ENCODE measurements at places on chromosomes 13 and 19. TPM values are rescaled to one million over a fixed set of nuclear protein-coding genes. Genes with fewer than 3 reads are reported as not detected.

Gene NBEA
- total RNA-seq: 2.9 TPM

Gene IGFL2
- total RNA-seq: not detected

Gene ZNF71
- total RNA-seq: 4.0 TPM

Gene ZNF561
- total RNA-seq: 19.0 TPM

Gene ZNF20
- 1.6 TPM for total RNA-seq

Gene BST2
- 490 TPM for total RNA-seq

Gene CGB5
- 8.1 TPM for total RNA-seq

- DNase-seq: peak; percentile 60
Measured at GRCh38 chr19:12994701-12995595, at the start of gene NFIX. Gene NFIX (plus strand): TSS chr19:12995475. CDS start chr19:12995838, 363 bp downstream.

GRCh38 chr13:45781553-45782326, 69.8 kb downstream of the SIAH3 start:
- peak; percentile 38 for DNase-seq

DNA sequence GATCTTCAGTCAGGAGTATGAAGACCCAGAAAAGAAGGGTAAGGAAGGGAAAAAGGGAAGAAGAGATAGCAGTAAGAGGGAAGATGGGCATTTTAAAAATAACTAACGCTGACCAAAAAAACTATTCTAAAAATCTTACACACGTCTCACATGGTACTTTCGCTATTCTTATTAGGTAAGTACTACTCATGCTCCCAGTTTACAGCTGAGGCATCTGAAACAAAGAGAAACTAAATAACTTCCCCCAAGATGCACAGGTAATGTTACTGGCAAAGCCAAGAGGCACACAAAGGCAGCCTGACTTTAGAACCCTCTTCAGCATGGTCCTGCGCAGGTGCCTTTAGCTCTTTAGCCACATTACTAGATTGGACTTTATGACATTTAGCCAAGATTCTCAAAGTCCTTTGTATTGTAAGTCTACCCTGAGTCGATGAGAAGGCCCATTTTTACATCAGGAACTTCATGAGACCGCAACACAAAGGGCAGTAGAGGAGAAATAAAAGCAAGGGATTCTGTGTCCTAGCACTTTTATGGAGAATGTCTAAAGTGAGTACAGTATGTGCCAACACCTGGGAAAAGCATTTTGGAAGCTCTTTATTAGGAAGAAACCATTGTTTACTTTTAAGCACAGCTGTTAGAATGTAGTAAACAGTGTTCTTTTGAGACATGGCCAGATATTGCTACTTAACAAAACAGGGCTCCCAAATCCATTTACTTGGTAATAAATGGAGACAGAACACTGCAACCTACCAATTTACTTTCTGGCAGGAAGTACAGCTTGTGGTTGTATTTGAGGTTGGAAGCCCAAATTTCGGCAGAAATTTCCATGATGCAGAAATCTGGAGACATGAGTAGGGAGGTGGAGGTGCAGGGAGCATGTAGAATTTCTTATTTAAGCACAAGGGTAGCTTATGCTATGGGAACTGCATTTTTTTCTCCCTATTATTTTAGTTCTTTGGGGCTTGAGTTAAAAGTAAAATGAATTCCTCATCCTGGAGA, 250.7 kb downstream of the KCTD12 start:
- no peak for DNase-seq

- no peak for DNase-seq
Measured at GRCh38 chr19:23983406-23983805, 68.7 kb downstream of the ZNF726 start.

- no peak for DNase-seq
Measured at GRCh38 chr19:10701955-10702525, 801 bp downstream of the QTRT1 start.

GRCh38 chr13:76131551-76131950, 495.4 kb downstream of the LMO7 start:
- DNase-seq: no peak

GRCh38 chr13:100594731-100595130, 6.1 kb upstream of the GGACT start:
- no peak for DNase-seq

DNA sequence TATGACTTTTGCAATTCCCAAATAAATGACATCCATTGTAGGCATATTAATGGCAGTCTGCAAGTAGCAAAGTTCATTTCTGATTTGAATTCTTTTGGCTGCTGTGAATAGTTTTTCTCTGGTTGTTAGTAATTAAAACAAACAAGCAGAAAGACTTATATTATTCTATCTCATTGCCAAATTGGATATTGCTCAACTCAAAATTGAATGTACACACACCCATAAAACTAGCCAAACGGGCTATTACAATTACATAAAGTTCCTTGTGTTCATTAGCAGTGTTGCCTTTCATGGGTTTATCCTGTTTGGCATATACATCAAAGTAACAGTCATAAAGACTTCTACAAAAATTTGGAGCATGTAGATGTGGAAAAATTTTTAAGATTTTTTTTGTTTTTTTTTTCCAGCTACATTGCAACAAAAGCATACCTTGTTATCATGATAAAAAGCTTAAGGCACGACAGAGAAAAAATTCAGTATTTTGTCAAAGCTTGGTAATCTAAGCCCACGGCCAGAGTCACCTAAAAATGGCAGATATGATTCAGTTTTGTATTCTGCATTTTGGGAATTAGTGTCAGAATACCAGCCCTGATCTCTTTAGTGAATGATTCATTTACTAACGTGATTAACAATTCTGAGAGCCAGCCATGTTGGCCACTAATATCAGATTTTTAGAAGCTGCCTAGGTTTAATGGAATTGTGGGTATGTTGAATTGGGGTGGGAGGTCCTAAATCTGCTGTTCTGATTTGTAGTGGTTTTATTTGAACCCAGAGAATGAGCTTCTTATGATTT, 108.4 kb downstream of the KLF5 start:
- DNase-seq: no peak

DNA sequence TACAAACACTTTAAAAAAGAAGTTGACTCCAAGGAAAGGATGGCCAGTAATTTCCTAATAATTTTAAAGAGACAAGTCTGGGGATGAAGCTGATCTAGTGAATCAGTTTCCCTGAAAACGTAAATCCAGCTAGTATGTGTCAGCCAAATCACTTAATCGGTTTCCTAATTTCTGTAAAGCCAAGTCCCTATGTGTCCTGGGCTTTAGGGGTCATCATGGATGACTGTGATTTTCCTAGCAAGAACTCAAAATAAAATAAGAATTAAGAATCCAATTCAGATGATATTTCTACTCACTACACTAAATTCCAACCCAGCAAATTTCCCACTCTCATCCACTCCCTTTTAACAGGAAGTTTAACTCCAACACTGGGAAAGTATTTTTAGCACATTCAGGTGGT, 35.9 kb downstream of the ELF1 start:
- DNase-seq: no peak

DNA sequence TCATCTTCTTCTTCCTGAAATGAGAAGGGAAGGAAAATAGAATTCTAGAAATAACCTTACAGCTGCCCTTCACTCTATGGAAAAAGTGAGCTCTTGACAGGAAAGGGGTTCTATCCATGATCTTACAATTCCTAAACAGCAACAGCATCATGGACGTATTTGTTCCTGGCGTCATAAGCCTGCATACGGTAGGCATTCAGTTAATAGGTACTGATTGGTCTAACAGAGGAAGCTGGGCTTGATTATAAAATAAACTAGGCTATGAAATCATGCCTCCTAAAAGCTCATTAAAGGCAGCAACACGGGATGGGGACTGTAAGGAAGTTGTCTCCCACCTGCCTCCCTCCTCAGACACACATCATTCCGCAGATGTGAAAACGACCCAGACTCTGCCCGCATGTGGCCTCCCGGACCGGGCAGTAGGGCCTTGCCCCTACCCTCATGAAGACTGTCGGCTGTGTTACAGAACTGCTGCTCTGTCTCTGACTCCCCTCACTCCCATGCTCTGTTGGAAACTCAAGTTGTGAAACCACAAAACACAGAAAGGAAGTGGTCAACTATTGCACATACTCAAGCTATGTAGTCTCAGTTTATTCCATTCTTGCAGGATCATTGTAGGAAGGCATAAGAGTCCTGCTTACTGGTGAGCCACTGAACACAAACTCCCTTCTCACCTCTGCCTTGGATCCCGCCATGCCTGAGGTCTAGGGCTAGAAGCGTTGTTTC, 129.8 kb downstream of the DLEU7 start:
- DNase-seq: peak; percentile 92

- DNase-seq: no peak
Measured at GRCh38 chr13:48707405-48707804, 53.7 kb downstream of the CYSLTR2 start.

DNA sequence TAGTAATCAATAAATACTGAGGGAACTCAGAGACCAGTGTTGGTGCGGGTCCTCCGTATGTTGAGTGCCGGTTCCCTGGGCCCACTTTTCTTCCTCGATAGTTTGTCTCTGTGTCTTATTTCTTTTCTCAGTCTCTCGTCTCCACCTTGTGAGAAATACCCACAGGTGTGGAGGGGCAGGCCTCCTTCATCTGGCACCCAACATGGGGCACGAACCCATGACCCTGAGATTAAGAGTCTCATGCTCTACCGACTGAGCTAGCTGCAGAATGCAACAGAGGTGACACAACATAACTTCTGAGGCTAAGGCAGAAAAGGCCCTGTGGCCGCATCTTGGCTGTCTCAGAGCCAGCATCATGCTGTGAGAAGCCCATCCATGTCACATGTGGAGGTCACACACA, 5.3 kb upstream of the ZNF613 start:
- no peak for DNase-seq

GRCh38 chr13:20401531-20401930, 124.1 kb downstream of the CRYL1 start:
- DNase-seq: no peak

DNA sequence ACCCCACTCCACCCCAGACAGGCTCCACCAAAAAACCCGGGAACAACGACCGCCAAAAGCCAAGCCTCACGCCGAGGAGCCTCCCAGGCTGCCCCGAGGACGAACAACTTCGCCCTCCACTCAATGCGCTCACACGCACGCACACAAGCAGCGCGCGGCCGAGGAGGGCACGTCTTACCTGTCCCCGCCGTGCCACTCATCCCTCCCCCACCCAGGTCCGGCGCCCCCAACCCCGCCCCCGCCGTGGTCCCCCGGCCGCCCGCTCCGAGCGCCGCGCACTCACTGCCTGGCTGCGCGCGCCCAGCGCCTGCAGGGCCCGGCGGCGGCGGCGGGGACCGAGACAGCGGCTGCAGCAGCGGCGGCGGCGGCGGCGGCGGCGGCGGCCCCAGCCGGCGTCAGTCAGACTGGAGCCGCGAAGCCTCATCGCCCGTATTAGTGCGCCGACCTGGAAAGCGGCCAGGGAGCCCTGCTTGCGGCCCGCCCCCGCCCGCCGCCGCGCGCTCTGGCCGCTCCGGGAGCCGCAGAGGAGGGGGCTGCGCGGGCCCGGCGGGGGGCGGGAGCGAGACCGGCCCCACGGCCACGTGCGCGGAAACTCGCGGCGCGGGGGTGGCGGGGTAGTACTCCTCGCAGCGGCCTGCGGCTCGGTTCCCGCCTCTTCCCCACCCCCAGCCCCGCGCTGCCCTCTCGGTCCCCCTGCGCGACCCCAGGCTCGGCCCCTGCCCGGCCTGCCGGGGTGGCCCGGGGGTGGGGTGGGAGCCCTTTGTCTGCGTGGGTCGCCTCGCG, at the start of gene SMAD9:
SMAD9 (minus strand) TSS at position 406 of the 783 bp plus-strand sequence. CDS start 40,549 bp downstream, outside the sequence.
- DNase-seq: peak; percentile 50

DNA sequence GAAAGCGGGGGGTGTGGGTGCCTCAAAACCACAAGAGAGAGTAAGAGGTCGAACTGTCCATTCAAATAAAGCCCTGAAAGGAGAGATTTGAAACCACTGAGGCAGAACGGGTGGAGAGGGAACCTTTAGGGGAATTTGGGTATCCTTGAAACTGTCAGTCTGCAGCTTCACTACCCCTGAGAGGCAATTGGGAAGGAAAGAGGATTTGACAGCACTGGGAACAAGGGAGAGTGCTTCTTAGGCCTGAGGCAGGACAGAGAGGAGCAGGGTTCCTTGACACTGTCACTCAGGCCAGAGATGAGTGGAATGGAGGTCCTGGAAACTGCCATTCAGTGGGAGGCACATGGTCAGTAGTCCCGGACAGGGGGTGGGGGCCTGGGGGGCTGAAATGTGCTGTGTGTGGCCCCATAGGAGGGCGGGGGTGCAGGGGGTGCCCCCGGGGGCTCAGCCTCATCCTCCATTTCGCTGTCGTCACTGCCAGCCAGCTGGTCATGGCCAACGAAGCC, 5.0 kb downstream of the GFY start:
- no peak for DNase-seq

DNA sequence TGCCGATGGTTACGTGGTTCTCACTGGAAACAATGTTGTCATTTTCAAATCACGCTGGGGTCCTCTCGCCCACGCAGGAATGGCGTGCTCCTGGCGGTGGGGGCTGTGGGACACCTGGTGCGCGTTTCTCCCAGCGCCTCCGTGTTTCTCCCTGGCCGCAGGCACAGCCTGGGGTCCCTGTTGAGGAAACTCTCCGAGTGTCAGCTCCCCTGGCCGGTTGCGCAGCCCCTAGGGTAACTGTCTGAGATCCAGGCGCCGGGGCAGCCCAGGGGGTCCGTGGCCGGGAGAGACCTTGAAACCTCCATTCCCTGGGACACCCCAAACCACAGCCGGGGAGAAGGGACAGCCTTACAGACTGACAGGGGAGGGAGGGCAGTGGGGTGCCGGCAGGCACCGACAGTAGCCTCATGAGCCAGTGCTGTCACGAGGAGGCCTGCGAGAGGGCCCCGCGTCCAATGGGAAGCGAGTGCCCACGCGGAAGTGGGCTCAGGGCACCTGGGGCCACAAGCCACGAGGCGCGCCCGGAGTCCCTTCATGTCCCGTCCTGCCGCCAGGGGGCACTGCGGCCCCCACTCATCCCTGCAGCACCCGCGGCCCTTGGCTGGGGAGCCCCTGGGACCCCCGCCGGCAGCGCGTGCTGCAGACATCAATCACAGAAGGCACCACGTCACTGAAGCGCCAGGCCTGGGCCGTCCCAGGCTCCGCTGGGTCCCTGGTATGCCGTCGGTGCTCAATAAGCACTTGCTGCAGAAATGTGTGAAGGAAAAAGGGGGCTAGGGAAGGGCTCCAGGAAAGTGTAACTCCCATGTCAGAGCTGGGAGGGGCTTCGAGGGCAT, 9.5 kb downstream of the ADAMTSL5 start:
- no peak for DNase-seq

DNA sequence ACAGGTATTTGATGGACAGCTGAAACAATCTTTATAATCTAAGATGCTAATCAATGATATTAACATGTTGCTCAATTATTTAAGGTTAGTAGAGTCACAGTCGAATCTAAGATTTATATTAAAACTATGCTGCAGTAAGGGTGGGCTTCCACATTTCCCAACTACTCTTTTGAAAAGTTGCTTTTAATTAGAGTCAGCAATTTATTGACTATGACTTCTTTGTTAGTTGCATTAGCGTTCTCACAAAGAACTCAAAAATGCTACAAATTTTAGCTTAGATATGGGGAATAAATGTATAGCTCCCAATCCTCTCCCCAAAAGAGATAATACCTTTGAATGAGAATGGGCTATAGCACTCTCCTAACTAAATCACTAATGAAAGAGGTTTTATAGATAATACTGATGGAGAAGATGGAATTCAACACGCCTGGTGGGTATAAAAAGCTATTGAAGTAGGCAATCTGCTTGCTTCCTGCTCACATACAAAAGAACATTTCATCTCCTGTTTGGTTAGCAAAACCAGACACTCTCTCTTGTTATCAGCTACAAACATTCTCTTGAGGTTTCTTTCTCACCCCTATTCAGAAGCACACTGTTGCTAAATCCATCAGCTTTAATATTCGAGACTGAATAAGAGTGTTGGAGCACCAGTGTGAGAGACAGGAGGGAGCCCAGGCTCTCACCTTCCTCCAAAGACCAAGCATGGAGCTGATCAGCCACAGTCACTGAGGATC, 2.4 kb upstream of the FLT1 start:
- DNase-seq: no peak
